ENCODE measurements at places on chromosomes 6 and 20.

DNA sequence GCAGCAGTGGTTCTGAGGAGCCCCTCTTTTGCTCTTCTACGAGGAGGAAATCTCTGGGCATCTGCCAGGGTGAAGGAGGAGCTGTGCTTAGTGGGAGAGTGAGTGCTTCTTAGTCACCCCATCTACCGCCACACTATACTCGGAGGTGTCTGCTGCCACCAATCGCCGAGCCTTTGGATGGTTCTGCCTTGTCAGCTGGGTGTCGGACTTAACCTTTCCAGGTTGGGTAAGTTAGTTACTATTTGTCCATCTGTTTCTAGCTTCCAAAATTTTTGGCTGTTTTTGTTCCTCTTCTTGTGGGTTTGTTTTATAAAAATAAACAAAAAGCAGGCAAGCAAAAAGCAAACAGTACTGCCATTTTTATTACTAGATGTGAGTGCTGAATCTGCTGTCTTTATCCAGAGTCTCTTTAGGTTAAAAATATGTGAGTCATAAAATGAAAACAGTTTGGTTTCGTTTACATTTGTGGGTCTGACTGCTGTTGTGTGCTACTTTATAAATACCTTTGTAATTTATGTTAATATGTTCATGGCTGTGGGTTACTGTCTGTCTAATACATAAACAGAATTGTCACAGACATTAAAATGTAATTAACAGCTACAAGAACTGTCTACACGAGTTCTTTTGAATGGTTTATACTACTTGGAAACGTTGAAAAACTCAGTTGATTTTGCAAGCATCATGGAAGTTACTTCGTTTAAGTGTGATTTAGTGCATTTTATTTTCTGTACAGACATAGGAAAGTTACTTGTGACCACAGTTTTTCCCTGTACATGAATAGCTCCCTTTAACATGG is 89.2 kb downstream of the ARID1B start:
- DNase-seq: no peak

DNA sequence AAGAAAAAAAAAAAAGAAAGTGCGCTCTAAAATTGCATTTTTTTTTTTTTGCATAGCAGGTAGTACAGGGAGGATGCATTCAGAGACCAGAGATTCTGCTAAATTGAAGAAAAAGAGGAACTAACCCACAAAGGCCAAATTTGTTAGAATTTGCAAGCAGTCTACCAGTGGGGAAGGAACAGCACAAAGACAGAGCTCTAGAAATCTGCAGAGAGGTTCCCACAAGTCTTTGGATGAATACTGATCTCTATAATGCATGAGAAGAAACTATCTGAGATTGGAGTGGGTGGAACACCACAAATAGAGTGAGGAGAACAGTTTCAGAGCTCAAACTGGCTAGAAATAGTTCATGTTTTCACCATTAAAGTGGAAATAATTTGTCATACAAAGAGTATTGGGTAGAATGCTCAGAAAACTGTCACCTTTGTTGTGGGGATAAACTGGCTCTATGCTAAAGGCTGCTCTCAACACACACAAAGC is 79.6 kb upstream of the AHI1 start:
- DNase-seq: no peak

- no peak for DNase-seq
Observed at GRCh38 chr20:11271319-11271718, 597.5 kb upstream of the JAG1 start.

GRCh38 chr6:5994234-5994998 is 12.3 kb downstream of the NRN1 start:
- DNase-seq: no peak

- no peak for DNase-seq
Observed at GRCh38 chr6:112933947-112934346, 586.8 kb downstream of the RFPL4B start.

DNA sequence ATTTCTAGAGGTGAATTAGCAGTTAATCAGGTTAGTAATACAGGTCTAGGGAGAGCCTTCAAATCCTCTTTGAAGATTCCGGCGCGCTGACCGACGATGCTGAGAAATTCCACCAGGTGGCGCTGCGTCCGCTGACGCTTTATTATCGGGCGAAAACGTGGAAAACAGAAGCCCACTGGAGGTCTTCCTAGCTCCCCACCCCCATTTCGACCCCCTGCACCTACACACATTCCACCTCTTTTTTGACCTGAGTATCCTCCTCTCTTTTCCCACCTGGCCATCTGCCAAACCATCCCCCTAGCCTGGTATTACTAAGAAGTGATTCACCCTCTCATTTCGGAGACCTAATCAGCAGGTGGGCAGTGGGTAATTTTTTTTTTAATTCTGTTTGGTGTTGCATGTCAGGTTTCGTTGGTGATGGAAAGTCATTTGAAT is 65.4 kb upstream of the RIN2 start:
- peak; percentile 60 for DNase-seq

Data from NCI-H2227 treated with DMSO at 0.1 percent for 48 hours (cell line).